Epithelial cell of esophagus (primary cell): ENCODE measurements at places on chromosomes 3 and 15.

- no peak for DNase-seq
Observed at GRCh38 chr3:128062033-128062745, 10.0 kb downstream of the SEC61A1 start.

- DNase-seq, result no peak
Observed at GRCh38 chr3:176632925-176633324, 564.4 kb downstream of the TBL1XR1 start.

DNA sequence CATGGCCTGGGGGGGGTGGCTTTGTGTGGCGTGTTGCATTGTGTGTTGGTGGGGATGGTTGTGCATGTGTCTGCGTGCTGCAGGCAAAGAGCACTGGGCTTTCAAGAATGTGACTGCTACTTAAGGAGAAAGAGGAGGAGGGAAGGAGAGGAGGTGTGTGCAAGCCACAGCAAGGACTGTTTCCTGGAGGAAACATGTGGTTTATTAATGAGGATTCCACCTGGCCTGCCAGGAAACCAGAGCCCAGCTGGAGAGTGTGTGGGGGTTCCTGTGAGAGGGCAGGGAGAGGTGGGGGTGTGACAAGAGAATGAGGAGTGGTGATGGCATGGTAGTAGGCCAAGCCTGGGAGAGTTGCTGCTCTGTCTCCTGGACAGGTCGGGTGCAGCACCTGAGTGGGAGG is 258.1 kb upstream of the ROPN1 start:
- DNase-seq, result peak; percentile 45

GRCh38 chr3:171142985-171143384 is 116.5 kb upstream of the SLC2A2 start:
- no peak for DNase-seq

DNA sequence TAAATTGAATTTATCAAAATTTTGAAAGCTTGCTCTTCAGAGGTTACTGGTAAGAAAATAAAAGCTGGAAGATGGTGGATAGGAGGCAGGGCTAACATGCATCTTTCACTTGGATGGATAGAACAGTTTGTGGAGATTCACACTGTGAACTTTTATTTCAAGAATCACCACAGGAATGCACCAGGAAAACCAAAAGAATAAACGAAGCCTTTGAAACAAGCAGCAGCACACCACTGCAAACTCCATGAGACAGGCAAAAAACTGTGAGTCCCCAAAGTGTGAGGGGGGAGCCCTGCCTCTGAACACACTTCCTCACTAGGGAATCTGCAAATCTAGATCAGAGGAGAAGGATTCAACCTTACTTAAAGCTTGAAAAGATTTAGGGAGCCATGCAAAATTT is 122.2 kb downstream of the RTP4 start:
- no peak for DNase-seq

DNA sequence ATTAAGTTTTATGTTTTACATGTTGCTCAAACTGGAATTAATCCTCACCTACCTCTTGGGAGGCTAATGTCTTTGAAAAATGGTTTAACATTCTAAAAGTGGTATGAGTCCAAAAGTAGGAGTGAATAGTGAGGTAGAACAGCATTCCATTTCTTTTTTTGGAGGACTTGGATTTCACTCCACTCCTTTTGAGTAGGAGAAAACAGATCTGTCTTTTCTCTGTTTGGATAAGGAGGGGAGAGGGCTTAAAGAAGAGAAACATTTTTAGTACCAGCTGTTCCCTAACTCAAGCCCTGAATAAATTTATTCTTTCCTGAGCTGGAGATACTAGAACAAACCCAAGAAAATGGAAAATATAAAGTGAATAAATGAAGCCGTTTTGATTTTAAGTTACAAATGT is 687.9 kb downstream of the MECOM start:
- no peak for DNase-seq

GRCh38 chr3:71260782-71261181 is 322.7 kb downstream of the FOXP1 start:
- no peak for DNase-seq

- no peak for DNase-seq
Observed at GRCh38 chr15:100592898-100593297, 9.1 kb downstream of the LINS1 start.

GRCh38 chr15:72796210-72796514 is 12.6 kb upstream of the ADPGK start:
- no peak for DNase-seq

- DNase-seq, result no peak
Observed at GRCh38 chr15:57061281-57061680, 142.8 kb downstream of the TCF12 start.

- no peak for DNase-seq
Observed at GRCh38 chr15:89203705-89204273, 17.6 kb downstream of the RLBP1 start.

- no peak for DNase-seq
Observed at GRCh38 chr15:41661078-41661517, 893 bp downstream of the MGA start.

GRCh38 chr3:49406571-49407565 is 4.9 kb downstream of the RHOA start:
- no peak for DNase-seq

- DNase-seq, result no peak
Observed at GRCh38 chr3:78893161-78893560, 874.6 kb downstream of the ROBO1 start.

DNA sequence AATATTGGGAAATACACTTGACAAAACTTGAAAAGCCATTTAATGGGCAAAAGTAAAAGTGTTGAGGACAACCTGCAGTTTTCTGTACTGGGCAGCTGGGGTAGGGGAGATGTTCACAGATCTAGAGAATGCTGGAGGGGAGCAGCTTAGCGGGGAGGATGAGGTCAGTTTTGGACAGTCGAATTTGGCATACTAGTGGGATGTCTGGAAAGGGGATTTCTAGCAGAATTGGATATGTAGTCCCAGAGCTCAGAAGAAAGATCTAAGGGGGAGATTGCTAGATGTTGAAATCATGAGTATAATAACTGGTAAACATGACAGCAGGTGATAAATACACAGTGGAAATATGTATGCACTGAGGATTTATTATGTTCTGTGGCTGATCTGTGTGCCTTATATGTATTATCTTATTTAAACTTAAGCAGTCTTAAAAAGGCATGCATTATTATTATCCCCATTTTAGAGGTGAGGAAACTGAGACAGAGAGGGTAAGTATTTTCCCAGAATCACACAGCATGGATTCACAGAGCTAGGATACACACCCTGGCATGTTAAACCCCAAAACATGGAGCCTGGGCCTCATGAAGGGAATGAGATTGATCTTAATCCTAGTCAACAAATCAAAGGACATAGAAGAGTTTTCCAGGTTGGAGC is 42.7 kb downstream of the TLNRD1 start:
- DNase-seq, result no peak

DNA sequence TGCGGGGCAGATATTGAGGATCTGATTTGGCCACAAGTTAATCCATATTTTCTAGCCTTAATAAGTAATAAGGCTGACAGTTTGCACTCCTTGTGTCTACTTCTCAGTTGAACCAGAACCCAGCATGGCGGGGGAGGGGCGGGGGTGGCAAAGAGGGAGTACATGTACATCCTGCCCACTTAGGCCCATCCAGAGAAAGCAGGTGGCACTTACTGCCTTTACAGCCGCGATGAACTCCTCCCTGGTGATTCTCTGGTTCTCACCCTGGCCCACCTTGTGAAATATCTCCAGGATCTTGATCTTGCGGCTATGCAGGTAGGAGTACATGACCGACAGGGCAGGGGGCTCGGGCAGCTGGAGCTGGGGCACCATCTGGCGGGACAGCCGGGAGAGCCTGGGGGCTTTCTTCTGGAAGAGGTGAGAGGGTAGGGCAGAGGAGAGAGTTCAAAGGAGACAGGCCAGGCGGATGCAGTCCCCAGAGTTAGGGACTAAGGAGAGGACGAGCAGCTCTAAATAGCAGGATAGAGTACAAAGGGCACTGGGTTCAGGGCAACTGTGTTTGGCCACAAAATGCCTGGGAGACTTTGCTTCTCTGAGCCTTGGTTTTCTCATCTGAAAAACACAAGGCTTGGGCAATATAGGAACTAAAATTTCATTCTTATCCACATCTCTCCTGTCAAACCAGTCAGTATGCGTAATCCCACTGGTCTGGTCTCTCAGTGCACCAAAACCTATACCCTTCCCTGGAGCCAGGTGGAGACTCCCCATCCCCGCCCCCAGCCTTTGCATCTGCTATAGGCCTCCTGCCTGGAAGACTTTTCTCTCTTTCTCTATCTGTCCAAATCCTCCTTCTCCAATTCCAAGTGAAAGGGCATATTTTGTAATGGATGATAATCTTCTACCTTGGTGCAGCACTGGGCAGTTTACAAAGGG is 10.1 kb downstream of the EFCAB12 start:
- DNase-seq, result no peak

- DNase-seq, result no peak
Observed at GRCh38 chr3:30662836-30663235, 56.4 kb downstream of the TGFBR2 start.

GRCh38 chr3:194781617-194782016 is 95.9 kb downstream of the FAM43A start:
- DNase-seq, result no peak

- no peak for DNase-seq
Observed at GRCh38 chr3:169072494-169072893, 591.0 kb downstream of the MECOM start.

- no peak for DNase-seq
Observed at GRCh38 chr15:95567686-95568085, 762.8 kb upstream of the NR2F2 start.

DNA sequence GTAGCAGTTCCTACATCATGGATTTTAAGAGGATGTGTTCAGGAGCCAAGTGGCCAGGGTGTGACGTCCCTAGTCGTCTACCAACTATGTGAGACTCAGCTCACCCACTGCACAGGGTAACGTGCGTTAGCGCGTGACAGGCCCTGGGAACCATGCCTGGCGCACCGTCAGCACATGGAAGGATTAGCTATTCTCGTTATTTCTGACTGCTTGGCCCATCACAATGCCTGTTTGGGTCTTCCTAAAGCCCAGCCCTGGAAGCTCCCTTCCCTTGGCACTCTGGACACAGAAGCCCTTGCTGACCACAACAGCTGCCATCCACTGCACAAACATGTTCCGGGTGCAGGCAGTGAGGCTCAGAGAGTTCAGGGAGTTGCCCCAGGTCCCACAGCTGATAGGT is 91.0 kb upstream of the RPL32 start:
- no peak for DNase-seq

GRCh38 chr15:52486003-52486996 is 42.4 kb downstream of the MYO5A start:
- DNase-seq, result no peak

- DNase-seq, result no peak
Observed at GRCh38 chr3:124291008-124291407, 299.1 kb upstream of the ROPN1 start.

GRCh38 chr3:130379274-130379673 is 33.8 kb downstream of the COL6A5 start:
- DNase-seq, result peak; percentile 20

DNA sequence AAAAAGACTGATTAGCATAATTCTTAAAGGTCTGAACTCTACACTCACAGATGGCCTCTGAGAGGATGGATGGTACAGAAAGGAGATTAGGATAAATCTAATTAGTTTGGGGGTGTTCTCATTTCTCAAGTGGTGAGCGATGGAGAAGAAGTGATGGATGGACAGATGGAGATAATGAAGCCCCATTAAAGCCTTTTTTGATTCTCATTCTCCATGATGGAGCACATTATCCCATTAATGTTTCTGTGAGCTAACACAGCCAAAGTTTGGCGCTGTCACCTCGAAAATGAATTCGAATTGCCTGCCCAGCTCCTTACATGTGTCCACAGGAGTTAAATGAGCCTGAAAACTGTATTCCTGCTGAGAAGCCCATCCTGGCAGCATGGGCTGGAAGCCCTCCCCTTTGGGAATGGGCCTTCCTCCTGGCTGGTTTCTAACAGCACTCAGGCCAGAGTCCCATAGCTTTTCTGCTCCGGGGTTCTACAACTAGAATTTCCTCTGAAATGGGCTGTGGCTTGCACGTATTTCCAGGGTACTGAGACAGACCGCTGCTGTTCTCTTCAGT is 726.0 kb upstream of the CFAP20DC start:
- DNase-seq, result no peak
